ENCODE measurements at places on chromosomes 2 and 18.

DNA sequence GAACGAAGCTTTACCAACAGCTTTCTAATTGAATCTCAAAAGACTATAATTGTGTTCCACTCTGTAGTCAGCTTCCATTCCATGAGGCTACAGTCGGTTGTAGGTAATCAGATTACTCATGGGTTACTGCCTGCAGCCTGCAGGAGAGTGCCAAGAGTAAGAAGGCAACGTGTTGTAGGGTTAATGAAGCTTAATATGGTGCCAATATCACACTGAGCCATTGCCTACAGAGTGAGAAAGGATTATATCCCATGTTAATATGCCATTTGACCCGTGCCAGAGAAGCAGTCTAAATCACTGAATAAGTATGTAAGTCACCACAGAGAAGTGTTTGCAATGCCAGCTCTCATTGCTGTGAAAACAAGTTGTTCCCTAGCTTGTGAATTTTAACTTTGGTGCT, 734.5 kb upstream of the ACVR2A start:
- DNase-seq = no peak

DNA sequence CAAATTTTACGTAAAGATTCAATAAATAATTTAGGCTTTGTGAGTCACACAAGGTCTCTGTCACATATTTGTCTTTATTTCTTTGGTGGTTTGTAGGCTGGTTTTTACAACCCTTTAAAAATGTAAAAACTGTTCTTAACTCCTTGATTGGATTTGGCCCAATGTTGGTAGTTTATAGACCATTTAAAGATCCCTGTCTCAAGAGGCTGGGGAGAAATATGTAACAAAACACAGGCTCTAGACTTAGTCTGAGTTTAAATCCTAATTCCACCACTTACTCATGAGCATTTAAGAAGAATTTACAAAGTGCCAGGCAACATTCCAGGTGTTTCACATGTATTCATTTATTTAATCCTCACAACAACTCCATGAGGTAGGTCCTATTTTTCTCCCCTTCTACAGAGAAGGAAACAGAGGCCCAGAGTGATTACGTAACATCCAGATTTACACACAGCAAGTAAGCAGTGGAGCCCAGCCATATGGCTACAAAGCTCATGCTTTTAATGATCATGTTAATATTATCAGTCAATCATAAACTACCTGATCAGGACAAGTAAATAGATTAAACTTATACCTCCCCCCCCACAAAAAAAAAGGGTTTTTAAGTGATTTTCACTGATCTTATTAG, 416.6 kb upstream of the ACVR2A start:
- no peak for DNase-seq

GRCh38 chr2:109230941-109231420, 102.0 kb downstream of the SH3RF3 start:
- DNase-seq = no peak

- no peak for DNase-seq
Observed at GRCh38 chr2:224870341-224870740, 154.2 kb upstream of the CCDC195 start.

GRCh38 chr2:15272942-15273341, 288.2 kb downstream of the NBAS start:
- no peak for DNase-seq

- no peak for DNase-seq
Observed at GRCh38 chr18:10895976-10896375, 253.4 kb downstream of the PIEZO2 start.

DNA sequence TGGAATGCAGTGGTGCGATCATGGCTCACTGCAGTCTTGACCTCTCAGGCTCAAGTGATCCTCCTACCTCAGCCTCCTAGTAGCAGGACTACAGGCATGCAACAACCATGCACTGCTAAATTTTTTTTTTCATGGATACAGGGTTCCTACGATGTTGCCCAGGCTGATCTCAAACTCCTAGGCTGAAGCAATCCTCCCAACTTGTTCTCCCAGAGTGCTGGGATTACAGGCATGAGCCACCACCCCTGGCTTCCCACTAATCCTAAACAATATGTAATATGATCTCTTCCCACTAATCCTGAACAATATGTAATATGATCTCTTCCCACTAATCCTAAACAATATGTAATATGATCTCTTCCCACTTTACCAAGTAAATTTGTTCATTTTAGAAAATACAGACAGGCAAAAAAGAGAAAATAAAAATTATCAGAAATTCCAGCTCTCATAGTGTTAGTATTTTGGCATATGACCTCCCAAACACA, 33.7 kb upstream of the C18orf32 start:
- DNase-seq = no peak

- DNase-seq = no peak
Observed at GRCh38 chr2:31428001-31428418, 13.5 kb upstream of the XDH start.

- no peak for DNase-seq
Observed at GRCh38 chr2:45275242-45275805, 266.1 kb upstream of the SIX2 start.

DNA sequence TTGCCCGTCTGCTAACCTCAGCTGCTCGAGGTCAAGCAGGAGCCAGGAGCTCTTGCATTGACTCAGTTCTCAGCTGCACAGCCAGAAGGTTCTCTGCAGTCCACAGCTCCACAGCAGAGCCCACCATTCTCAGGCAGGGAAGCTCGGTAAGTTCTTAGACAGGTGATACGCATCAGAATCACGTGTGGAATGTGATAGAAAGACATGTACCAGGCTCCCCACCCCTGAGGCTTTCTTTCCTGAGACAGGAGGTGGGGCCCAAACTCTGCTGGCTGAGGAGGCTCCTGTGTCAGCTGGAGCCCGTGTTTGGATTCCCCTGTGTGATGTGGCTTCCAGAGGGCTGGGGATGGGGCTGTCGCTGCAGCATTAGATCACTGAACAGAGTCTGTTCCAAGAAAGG, 28.0 kb downstream of the DIPK1C start:
- no peak for DNase-seq

DNA sequence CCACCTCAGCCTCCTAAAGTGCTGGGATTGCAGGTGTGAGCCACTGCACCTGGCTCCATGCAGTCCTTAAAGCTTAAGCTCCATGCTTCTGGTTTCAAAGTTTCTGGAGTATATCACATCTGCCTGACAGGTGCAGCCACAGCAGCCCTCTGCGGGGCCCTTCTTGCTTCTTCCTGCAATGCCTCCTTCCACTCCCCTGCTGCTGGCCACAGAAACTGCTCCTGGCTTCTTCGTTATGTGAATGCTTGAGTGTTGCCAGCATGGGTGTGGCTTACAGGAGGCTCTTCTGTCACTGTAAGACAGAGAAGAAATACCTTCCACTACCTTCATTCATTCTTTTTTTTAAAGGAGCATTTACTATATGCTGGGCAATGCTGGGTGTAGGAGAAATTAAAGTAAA, 10.1 kb upstream of the CCBE1 start:
- DNase-seq = no peak

DNA sequence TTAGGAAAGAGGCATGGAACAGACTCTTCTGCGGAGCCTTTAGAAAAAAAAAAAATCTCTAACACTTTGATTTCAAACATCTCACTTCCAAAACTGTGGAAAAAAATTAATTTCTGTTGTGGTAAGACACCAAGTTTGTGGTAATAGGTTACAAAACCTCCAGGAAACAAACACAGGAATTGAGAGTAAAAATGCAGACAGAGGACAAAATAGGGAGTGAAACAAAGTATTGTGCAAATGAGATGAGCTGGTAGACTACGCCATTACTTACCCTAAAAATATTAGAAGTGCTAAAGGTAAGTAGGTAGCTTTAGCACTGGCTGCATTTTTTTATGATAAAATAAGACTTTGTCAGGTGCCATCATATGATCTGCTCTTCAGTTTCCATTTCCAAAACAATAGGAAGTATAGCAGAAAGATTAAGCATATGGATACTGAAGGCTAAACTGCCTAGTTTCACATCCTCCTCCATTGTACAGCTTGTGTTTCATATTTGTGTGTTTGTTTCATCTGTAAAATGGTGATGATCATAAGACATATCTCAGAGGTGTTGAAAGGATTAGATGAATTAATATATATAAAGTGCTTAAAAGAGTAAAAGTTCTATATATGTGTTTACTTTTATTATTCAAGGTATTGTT, 309.2 kb downstream of the NR4A2 start:
- DNase-seq = no peak

DNA sequence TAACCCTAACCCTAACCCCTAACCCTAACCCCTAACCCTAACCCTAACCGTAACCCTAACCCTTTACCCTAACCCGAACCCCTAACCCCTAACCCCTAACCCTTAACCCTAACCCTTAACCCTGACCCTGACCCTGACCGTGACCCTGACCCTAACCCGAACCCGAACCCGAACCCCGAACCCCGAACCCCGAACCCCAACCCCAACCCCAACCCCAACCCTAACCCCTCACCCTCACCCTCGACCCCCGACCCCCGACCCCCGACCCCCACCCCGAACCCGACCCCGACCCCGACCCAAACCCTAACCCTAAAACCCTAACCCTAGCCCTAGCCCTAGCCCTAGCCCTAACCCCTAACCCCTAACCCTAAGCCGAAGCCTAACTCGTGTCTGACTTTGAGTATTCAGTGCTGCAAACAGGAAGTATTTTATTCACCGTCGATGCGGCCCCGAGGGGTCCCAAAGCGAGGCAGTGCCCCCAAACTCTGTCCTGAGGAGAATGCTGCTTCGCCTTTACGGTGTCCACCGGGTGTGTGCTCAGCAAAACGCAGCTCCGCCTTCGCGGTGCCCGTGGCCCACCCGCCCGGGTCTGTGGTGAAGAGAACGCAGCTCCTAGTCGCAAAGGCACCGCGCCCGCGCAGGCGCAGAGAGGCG, 36.0 kb downstream of the FAM110C start:
- no peak for DNase-seq

DNA sequence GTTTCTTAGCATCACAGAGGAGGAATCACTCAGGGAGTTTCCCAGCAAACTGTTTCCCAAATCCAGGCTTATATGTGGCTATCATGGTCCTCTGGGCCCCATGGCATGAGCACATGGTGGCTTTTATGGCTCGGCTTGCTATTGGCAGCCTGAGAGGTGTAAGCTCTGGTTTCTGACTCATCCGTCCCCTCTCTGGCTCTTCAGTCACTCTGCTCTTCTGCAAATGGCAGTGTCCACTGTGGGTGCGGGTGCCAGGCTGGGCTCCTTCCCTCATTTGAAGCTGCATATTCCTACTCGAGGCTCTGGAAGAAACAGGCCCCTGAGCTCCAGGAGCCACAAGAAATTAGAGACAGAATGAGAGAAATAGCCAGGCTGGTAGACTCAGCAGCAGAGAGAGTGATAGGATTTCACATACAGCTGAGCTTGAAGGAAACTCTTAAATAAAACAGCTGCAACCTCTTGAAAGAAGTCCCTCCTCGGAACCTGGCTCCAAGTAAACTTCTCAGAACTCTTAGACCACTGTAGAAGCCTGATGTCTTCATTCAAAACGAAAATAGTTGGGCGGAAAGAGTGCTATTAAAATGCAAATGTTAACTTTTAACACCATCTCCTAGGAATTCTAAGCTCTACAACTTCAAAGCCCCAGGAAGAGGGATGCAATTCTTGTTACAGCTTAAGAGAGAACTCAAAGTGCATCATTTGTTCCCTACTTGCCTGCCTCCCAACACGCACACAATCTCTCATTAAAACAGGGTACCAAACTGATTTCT, 212.6 kb upstream of the SP5 start:
- no peak for DNase-seq

GRCh38 chr18:35491700-35492077, 6.1 kb downstream of the INO80C start:
- DNase-seq = no peak

DNA sequence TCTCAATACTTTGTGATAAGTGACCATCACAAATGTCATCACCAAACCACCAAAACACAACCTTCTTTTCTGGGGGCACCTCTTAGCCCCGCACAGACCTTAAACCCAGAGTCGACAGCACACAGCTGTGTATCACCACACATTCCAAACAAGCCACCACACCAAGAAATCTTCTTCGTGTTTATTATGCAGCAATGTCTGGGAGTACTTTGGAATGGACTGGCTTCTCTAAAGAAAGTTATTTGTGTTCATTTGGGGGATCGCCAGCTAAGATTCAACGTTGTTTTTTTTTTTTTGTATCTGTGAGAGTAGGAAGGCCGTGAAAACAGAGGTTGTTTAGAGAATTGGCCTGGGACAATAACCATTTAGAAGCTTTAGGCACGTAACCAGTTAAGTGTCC, 1.1 kb upstream of the MTA3 start:
- DNase-seq = no peak

- DNase-seq = no peak
Observed at GRCh38 chr18:35933982-35934381, 38.5 kb upstream of the RMP24 start.

GRCh38 chr2:68465081-68465916, 1.8 kb downstream of the FBXO48 start:
- peak; percentile 25 for DNase-seq

- DNase-seq = no peak
Observed at GRCh38 chr2:239950144-239951128, 74.7 kb downstream of the NDUFA10 start.

GRCh38 chr2:85418132-85419008, at the start of gene SH2D6:
TSS of gene SH2D6 (plus strand) at chr2:85418714. CDS start at chr2:85429466, 10,752 bp downstream.
- peak; percentile 64 for DNase-seq

- DNase-seq = no peak
Observed at GRCh38 chr2:28296243-28296642, 96.4 kb upstream of the FOSL2 start.
